ENCODE measurements at places on chromosomes 4 and X. TPM values are rescaled to one million over a fixed set of nuclear protein-coding genes. Genes with fewer than 3 reads are reported as not detected.
A peak's percentile ranks its signal among the peaks of the same experiment; 100 is the strongest.

GRCh38 chr4:146336410-146336807 lies 122.1 kb downstream of the REELD1 start:
- H3K36me3 ChIP-seq: no peaks in the 10 kb centered on the region
- peaks cover 28% of the 10 kb centered on the region for H3K4me1 ChIP-seq
- H3K4me3 ChIP-seq: no peak overlapping the region
- no peaks in the 10 kb centered on the region for H3K27me3 ChIP-seq
- H3K27ac ChIP-seq: peak overlapping the region; percentile 15

- H3K4me1 ChIP-seq: peaks cover 4% of the 10 kb centered on the region
- no peaks in the 10 kb centered on the region for H3K36me3 ChIP-seq
- H3K27ac ChIP-seq: no peak overlapping the region
These were observed 143.1 kb downstream of the C4orf33 start for GRCh38 chr4:129239088-129239487.

GRCh38 chr4:183329954-183330742 lies 7.9 kb upstream of the CLDN24 start:
- DNase-seq: no peak
- peaks cover under 1% of the 10 kb centered on the region for H3K27me3 ChIP-seq
- H3K36me3 ChIP-seq: peaks cover 15% of the 10 kb centered on the region
- H3K27ac ChIP-seq: peak overlapping the region; percentile 13
- H3K4me3 ChIP-seq: no peak overlapping the region

DNA sequence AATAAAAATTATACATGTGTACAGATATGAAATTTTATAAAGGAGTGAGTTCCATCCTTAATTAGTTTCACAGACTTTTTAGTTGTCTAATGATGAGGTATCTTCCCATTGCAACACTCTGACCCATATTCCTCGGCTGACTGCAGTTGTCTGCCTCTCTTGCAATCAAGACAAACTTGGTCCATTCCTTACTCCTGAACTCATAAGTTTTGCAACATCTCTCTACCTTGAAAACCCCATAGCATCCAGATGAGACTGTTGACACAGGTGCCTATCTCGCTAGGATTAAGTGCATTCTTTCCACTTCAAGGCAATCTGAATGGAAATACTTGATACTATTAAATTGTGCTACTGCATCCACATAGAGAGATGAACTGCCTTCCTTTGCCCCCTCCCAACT lies 2.3 kb downstream of the XKRX start:
- H3K27me3 ChIP-seq: peaks cover 4% of the 10 kb centered on the region
- no peak overlapping the region for H3K27ac ChIP-seq

DNA sequence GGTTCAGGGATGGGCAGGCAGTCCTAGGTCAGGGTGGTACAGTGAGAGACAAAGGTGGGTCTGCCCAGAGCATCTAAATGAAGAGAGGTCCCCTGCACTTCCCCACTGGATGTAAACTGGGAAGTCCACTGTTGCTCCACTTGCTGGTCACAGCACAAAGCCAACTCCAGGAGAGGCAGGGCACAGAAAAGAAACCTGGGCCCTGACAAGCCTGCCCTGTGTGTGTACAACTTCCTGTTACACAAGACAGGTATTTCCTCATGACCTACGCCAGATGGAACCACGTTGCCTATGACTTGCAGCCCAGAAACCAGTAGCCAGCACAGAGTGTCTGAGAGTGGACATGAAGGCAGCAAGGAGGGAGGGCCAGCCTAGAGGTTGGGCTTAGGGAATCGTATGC lies 161.8 kb downstream of the SH3KBP1 start:
- peaks cover 2% of the 10 kb centered on the region for H3K27me3 ChIP-seq
- peaks cover 4% of the 10 kb centered on the region for H3K36me3 ChIP-seq
- no peak for DNase-seq
- H3K27ac ChIP-seq: no peak overlapping the region

DNA sequence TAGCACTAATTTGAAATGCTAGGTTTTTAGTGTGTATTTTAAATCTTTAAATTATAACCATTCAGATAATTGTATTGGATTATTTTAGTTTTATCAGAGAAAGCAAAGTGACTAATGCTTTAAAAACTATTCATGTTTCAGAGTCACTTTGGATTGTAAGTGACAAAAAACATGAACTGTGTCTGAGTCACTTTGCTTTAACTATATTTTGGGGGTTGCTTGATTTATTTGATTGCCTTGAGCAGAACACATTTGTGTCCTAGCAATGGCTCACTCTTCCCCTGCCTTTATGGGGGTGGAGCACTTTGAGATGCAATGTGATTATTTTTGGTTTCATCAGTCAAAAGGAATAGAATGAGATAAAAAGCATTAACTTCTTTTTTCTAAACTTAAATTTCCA lies 188.4 kb upstream of the ARX start:
- no peaks in the 10 kb centered on the region for H3K4me1 ChIP-seq
- DNase-seq: no peak
- no peaks in the 10 kb centered on the region for H3K27me3 ChIP-seq
- H3K27ac ChIP-seq: no peak overlapping the region

DNA sequence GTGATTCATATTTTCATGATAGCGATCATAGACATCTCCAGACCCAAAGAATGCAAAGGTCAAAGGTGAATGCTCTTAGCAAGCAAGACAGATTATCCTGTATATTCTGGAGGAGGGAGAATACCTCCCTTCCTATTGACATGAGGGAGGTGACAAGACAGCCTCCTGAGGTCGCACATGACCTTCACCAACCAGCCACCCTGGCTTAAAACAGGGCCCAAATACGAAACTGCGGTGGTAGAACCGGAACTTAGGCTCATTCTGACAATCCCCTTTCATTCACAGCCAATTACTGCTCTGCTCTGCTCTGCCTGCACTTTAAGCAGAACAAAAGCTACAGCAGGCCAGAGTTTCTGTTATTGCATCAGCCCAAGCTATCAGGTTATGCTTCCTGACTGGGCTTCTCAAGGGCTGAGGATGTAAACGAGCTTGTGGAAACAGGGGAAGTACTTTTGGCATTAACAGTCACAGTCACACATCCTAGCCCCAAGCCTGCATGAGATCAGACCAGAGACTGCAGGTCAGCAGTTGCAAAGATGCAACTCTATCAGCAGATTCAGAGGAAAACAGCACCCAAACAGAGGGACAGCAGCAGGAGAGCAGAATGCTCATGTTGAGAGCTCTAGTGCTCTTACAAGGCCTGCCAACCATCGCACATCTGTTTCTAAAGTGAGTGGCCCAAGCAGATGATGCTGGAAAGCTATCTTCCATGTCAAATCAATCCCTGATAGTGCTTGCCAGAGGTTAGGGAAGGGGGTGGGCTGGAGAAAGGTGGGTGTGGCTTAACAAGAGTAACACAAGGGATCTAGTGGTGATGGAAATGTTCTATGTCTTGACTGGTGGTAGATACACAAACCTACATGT lies 51.3 kb upstream of the MAP3K15 start:
- peak overlapping the region; percentile 52 for H3K27ac ChIP-seq
- H3K27me3 ChIP-seq: peaks cover 4% of the 10 kb centered on the region
- peaks cover 16% of the 10 kb centered on the region for H3K36me3 ChIP-seq
- no peak for DNase-seq
- no peak overlapping the region for H3K4me3 ChIP-seq

- no peak for DNase-seq
- H3K4me1 ChIP-seq: peaks cover 14% of the 10 kb centered on the region
- H3K27me3 ChIP-seq: peaks cover 8% of the 10 kb centered on the region
These were observed 52.8 kb downstream of the TBC1D14 start for GRCh38 chr4:6962211-6963041.

GRCh38 chr4:56410247-56411062 lies 23.2 kb upstream of the AASDH start:
- H3K4me3 ChIP-seq: peak overlapping the region; percentile 75
- H3K36me3 ChIP-seq: peaks cover 4% of the 10 kb centered on the region
- peak overlapping the region; percentile 99 for H3K27ac ChIP-seq
- peaks cover 2% of the 10 kb centered on the region for H3K27me3 ChIP-seq
- peaks cover 4% of the 10 kb centered on the region for H3K4me1 ChIP-seq
- DNase-seq: peak; percentile 49

DNA sequence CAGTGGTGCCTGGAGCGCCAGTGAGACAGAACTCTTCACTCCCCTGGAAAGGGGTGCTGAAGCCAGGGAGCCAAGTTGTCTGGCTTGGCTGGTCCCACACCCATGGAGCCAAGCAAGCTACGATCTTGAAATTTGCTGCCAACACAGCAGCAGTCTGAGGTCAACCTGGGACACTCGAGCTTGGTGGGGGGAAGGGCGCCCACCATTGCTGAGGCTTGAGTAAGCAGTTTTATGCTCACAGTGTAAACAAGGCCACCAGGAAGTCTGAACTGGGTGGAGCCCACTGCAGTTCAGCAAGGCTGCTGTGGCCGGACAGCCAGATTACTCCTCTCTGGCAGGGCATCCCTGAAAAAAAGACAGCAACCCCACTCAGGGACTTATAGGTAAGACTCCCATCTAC lies 149.5 kb downstream of the EDA2R start:
- H3K27ac ChIP-seq: no peak overlapping the region
- no peak overlapping the region for H3K4me3 ChIP-seq
- no peaks in the 10 kb centered on the region for H3K36me3 ChIP-seq
- no peak for DNase-seq
- H3K27me3 ChIP-seq: no peaks in the 10 kb centered on the region

DNA sequence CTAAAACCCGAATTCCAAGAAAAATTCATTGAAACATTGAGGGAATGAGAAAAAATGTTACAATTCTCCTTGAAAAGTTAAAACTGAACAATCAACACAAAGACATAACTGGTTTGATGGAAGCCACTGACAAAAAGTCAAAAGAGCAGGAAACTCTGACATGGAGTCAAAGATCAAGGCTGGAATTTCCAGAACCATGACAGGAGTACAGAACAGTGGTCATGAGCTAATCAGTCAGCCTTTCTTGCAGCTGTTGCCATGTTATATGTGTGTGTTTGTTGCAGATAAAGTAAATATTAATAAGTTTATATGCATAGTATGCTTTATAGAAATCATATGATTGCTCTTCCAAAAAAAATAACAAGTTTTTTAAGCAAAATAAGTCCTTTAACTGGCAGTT lies 184.7 kb upstream of the HCCS start:
- H3K36me3 ChIP-seq: no peaks in the 10 kb centered on the region
- no peaks in the 10 kb centered on the region for H3K4me1 ChIP-seq
- DNase-seq: no peak
- H3K4me3 ChIP-seq: no peak overlapping the region
- H3K27ac ChIP-seq: no peak overlapping the region

- no peak overlapping the region for H3K27ac ChIP-seq
- H3K36me3 ChIP-seq: peaks cover 9% of the 10 kb centered on the region
- peaks cover 3% of the 10 kb centered on the region for H3K27me3 ChIP-seq
- peaks cover 18% of the 10 kb centered on the region for H3K4me1 ChIP-seq
- no peak overlapping the region for H3K4me3 ChIP-seq
These were observed 131.0 kb upstream of the MAP3K15 start for GRCh38 chrX:19646282-19646681.

GRCh38 chrX:9821572-9821971 lies 35.3 kb downstream of the SHROOM2 start:
- peaks cover 6% of the 10 kb centered on the region for H3K36me3 ChIP-seq
- no peak overlapping the region for H3K27ac ChIP-seq
- DNase-seq: no peak

- no peak overlapping the region for H3K4me3 ChIP-seq
- no peaks in the 10 kb centered on the region for H3K36me3 ChIP-seq
- no peaks in the 10 kb centered on the region for H3K27me3 ChIP-seq
- no peak for DNase-seq
- H3K27ac ChIP-seq: no peak overlapping the region
These were observed 172.0 kb upstream of the IL15 start for GRCh38 chr4:141464366-141464765.

- H3K4me3 ChIP-seq: no peak overlapping the region
- no peak overlapping the region for H3K27ac ChIP-seq
- H3K4me1 ChIP-seq: peaks cover 8% of the 10 kb centered on the region
- peaks cover 1% of the 10 kb centered on the region for H3K27me3 ChIP-seq
- H3K36me3 ChIP-seq: no peaks in the 10 kb centered on the region
These were observed 49.7 kb upstream of the TMEM164 start for GRCh38 chrX:109952985-109953905.

DNA sequence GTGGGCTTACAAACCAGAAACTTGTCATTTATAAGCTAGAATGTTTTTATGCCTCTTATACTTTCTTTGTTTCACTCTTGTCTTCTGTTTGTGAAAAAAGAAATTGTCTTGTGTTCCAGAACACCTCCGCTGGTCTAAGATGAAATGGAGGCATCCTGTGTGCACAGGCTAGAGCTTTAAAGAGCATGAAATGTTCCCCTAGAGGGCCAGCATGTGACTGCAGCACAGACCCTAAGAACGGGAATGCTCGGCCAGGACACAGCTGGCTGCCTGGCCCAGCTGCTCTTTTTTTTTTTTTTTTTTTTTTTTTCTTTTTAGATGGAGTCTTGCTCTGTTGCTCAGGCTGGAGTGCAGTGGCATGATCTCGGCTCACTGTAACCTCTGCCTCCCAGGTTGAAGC lies 33.6 kb downstream of the SETD7 start:
- H3K36me3 ChIP-seq: peaks cover 5% of the 10 kb centered on the region
- H3K27ac ChIP-seq: no peak overlapping the region
- no peak for DNase-seq

DNA sequence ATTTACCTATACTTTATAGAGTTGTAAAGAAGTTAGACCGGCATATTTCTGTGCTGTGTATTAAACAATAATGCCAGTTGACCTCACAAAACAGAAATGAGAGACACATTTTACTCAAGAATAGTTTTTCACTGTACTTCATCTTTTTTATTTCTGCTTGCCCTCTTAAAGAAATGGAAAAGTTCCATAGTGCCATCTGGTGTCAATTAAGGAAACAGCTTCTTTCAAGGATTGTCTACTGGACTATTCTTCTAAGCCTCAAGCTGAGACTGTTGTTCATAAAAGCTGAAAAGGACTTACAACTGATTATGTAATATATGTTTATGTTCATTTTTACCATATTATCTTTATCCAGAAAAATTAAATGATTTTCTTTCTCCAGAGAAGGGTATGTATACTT lies 1523.7 kb downstream of the ARAP2 start:
- no peak overlapping the region for H3K27ac ChIP-seq
- no peak overlapping the region for H3K4me3 ChIP-seq
- no peaks in the 10 kb centered on the region for H3K4me1 ChIP-seq

- no peak for DNase-seq
- peaks cover 22% of the 10 kb centered on the region for H3K4me1 ChIP-seq
- H3K27me3 ChIP-seq: peaks cover 3% of the 10 kb centered on the region
- no peak overlapping the region for H3K27ac ChIP-seq
- H3K36me3 ChIP-seq: peaks cover 13% of the 10 kb centered on the region
- no peak overlapping the region for H3K4me3 ChIP-seq
These were observed 648 bp upstream of the MSMO1 start for GRCh38 chr4:165326831-165327210.

DNA sequence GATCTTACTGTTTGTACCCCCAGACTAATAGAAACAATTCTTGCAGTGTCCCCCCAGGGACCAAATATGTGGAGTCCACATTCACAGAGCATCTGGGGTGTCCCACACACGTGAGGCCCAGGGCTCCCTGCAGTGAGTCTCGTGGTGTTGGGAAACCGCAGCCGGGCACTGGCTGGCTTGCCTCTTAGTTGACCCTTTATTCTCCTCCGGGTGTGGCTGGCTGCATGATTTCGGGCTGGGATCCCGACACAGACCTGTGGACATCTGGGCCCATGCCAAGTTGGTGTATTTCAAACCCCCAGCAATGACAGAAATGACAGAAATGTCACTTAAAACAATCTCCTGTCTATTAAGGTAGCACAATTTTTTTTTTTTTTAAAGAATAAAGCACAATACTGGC lies 15.6 kb upstream of the CLDN24 start:
- H3K36me3 ChIP-seq: no peaks in the 10 kb centered on the region
- DNase-seq: no peak

TDO2 gene
- total RNA-seq: not detected

HTN3 gene
- not detected for total RNA-seq

LDOC1 gene
- 38.1 TPM for total RNA-seq

GPR34 gene
- total RNA-seq: not detected

IL2 gene
- not detected for total RNA-seq

ANK2 gene
- 47.2 TPM for total RNA-seq

GLOD5 gene
- not detected for total RNA-seq

SPACA5B gene
- not detected for total RNA-seq

TMSB15C gene
- total RNA-seq: 8.6 TPM

XPNPEP2 gene
- total RNA-seq: 1.7 TPM

Measured in endothelial cell (in vitro differentiated cells).